ENCODE measurements at places on chromosomes 7 and 10. TPM values are rescaled to one million over a fixed set of nuclear protein-coding genes. Genes with fewer than 3 reads are reported as not detected.

C7orf57 gene
- 0.34 TPM for total RNA-seq

PVRIG gene
- total RNA-seq = not detected

DYNC1I1 gene
- 3.9 TPM for total RNA-seq

SORBS1 gene
- 1.1 TPM for total RNA-seq

SFTPA1 gene
- not detected for total RNA-seq
